ENCODE measurements at places on chromosomes 6 and 20.
A peak's percentile ranks its signal among the peaks of the same experiment; 100 is the strongest.

DNA sequence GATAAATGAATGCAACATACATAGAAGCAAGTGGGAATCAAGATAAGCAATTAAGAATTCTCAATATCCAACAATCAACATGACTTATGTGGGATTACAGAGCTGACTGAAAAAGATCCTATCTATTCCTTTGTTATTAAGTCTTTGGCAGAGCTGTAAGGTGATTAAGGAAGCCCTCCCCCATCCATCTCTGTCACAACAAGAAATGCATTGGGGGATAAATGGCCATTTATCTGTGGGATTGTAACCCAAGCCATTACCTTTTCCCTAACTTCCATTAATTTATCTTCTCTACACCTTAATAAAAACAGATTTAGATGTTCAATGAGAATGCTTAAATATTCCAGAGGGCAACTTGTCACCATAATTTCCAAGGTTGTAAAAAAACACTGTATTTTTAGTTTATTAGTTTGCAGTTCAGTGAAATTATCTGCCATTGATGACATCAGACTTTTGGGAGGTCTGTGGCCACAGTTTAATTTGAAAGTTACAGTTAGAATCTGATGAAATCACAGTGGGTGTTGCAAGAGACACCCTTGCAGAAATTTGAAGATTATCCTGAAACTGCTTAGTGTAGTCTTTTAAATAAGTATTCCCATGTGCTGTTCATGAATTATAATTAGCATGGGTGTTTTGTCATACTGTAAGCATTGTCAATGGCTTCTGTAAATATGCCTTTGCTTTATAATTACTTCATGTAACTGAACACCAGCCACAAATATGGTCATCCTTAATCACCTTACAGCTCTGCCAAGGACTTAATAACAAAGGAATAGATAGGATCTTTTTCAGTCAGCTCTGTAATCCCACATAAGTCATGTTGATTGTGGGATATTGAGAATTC lies 49.4 kb upstream of the FYN start:
- DNase-seq, result no peak

DNA sequence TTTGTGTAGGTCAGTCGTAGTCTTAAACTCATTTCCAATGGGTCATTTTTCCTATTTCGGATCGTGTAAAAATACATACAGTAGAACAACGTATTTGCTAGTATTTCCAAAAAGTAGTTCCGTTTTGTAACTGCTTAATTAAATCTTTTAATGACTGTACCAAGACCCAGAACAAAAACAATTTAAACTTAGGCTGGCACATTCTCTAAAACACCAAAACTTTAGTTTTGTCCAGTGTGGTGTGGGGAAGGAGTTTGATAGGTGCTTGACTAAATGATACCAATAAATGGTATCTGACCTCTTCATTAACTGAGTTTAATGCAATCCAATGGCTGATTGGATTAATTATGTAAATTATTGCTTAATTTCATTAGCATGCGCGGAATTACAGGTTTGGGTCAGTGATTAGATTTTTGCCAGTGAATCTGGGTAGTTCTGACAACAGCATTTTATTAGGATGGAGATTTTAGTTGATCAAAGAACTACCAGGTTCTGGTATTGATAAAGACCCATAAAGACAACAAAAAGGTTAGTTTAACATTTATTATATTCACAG lies 20.8 kb downstream of the OR2B2 start:
- no peak for DNase-seq

- no peak for DNase-seq
Measured at GRCh38 chr6:84512391-84512790, 252.0 kb downstream of the TBX18 start.

GRCh38 chr20:63966172-63966943 lies 3.4 kb downstream of the ZNF512B start:
- no peak for DNase-seq

GRCh38 chr6:4466261-4466660 lies 309.9 kb upstream of the CDYL start:
- no peak for DNase-seq

GRCh38 chr6:32196682-32197616 lies 4.5 kb upstream of the GPSM3 start:
- DNase-seq, result no peak

- DNase-seq, result no peak
Measured at GRCh38 chr6:142803495-142804058, 141.4 kb downstream of the HIVEP2 start.

DNA sequence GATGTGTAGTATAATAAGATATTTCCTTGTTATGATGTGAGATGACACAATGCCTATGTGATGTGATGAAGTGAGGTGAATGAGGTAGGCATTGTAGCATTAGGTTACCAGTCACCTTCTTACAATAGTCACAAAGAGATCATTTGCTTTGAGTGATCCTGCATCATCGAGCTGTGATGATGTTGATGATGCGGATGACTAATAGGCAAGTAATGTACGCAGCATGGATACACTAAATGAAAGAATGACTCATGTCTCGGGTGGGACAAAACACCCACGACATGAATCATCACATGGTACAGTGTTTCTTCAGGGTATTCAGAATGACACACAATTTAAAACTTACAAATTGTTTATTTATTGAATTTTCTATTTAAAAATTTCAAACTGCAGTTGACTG lies 806.3 kb upstream of the GJE1 start:
- peak; percentile 1 for DNase-seq

DNA sequence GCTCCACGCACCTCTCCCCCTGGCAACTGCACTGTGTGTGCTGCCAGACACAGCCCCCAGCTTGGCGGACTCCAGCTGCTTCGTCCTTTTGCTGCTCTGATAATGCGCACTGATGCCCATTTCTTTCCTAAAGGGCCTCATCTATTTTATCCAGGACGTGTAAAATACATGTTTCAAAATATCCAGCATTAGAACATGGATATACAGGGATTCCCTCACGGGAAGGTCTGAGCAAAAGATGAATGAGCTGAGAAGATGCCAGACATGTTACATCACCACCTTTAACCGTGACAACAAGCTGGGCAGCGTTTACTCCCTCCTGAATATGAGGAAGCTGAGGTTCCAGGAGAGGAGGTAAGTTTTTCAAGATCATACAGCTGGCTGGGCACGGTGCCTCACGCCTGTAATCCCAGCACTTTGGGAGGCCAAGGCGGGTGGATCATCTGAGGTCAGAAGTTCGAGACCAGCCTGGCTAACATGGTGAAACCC lies 32.8 kb downstream of the TNXB start:
- DNase-seq, result no peak

DNA sequence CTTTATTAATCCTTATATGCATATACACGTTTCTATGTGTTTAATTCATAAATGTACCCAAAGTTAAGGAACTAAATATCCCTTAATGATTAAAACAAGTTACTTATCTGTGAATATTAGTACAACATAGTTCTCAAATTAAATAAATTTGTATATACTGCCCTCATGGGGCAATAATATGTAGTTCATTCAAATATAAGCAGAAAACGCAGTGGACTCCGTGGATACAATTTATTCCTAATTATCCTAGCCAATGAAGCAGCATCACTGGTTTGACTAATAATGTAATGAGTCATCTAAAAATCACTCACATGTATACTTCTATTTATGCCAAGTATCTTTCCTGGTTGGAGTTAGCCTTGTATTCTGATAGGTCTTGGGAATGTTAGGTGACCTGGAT lies 111.6 kb downstream of the TBC1D32 start:
- DNase-seq, result no peak

DNA sequence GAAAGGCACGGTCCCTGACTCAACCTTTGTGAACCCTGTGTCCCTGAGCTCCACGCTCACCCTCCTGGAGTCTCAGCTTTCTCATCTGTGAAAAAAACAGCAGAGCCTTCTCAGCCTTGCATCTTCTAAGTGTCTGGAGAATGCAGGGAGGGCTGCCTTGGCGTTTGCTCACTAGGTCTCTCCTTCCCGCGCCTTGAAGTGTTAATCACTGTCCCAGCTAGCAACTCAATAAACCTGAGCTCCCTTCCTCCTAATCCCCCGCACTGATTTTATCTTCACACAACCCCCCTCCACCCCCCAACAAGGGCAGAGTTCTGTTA lies 34.9 kb upstream of the FOXC1 start:
- no peak for DNase-seq

DNA sequence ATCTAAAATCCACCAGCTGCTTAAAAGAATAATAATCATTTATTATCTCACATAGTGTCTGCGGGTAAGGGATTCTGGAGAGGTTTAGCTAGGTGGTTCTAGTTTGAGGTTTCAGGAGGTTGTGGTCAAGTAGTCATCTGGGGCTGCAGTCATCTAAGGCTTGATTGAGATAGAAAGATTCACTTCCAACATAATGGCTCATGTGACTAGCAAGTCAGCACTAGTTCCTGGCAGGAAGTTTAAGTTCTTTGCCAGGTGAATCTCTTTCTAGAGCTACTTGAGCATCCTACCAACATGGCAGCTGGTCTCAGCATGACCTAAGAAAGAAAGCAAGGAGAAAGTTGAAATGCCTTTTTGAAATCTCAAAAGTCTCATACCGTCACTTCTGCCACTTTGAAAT lies 128.8 kb downstream of the EDN1 start:
- DNase-seq, result no peak

All from activated T-helper 1 cell treated with Interleukin-2 at 50 U/mL for 16 hours (primary cell).